Chondrocyte (in vitro differentiated cells): ENCODE measurements at places on chromosomes 13 and 19. TPM values are rescaled to one million over a fixed set of nuclear protein-coding genes. Genes with fewer than 3 reads are reported as not detected.

DNA sequence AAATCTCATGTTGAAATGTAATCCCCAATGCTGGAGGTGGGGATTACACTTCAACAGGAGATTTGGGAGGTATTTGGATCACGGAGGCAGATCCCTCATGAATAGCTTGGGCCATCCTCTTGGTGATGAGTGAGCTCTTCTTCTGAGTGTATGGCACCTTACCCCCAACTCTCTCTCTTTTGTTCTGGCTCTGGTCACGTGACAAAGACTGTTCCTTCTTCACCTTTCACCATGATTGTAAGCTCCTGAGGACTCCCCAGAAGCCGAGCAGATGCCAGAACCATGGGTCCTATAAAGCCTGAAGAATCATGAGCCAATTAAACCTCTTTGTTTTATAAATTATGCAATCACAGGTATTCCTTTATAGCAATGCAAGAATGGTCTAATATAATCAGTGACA lies 684.2 kb downstream of the LIG4 start:
- H3K4me1 ChIP-seq: no peaks in the 10 kb centered on the region
- H3K4me3 ChIP-seq: no peak overlapping the region
- no peaks in the 10 kb centered on the region for H3K36me3 ChIP-seq
- no peaks in the 10 kb centered on the region for H3K27me3 ChIP-seq

The ZNF69 gene
- total RNA-seq: 11.9 to 15.4 TPM (median 12.0 TPM) in 3 replicates

DNA sequence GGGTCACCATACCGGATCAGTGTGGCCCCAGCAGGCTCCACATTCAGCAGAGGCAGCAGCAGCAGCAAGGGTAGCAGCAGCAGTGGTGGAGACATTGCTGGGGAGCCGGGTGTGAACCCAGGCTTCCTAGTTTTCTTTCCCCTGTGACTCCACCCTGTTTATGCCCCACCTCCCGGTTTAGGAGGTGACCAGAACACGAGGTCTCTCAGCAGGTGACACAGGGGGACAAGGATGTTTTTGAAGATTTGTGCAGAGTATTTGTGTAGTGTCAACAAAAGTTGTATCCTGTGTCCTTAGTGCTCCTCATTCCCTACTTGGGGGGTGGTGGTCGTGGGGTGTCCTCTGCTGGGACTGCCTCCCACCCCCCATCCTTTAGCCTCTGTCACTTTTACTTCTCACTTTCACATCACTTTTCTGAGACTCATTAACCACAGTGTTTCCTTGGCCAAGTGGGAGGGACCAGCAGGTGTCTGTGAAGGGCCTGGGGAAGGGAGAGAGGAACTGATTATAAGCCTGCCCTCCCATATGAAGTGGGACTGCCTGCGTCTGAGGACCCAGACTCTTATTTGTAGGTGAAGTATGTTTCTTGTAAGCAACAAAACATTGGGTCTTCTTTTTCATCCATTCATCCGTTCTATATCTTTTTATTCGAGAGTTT lies 15.6 kb upstream of the KCNC3 start:
- peak; percentile 59 for DNase-seq
- H3K4me1 ChIP-seq: peaks cover 9% of the 10 kb centered on the region
- no peak overlapping the region for H3K4me3 ChIP-seq
- H3K27ac ChIP-seq: no peak overlapping the region

The STARD13 gene
- 37.6 to 57.8 TPM (median 41.0 TPM) in 3 replicates for total RNA-seq

DNA sequence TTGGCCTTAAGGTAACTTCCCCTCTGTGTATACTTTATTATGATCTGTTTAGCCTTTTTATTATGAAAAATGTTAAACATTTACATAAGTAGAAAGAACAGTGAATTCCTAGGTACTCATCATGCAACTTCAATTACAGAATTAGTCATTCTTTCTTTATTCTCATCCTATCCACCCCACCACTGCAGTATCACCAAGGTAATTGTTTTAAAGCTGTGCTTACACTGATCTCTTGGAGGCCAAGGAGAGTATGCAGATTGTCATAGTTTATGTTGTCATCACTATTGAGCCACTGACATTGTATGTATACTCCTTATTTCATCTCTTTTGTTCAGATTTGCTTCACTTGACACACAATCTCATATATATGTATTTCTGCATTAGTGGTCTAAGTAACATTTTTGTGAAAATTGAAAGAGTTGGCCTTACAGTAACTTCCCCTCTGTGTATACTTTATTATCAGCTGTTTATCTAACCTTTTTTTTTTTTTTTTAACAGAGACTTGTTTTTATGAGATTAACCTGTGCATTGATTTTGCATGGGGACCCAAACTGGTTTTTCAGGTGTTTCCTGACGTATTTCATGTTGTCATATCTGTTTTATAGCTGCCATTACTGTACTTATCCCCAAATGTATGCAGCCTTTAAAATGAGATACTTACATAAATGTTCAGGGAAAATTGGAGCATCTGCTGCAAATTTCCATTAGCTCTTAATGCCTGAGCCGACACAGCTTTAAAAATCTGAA lies 4.5 kb downstream of the ZNF507 start:
- no peak for DNase-seq
- H3K4me1 ChIP-seq: peaks cover 41% of the 10 kb centered on the region
- H3K4me3 ChIP-seq: no peak overlapping the region

DNA sequence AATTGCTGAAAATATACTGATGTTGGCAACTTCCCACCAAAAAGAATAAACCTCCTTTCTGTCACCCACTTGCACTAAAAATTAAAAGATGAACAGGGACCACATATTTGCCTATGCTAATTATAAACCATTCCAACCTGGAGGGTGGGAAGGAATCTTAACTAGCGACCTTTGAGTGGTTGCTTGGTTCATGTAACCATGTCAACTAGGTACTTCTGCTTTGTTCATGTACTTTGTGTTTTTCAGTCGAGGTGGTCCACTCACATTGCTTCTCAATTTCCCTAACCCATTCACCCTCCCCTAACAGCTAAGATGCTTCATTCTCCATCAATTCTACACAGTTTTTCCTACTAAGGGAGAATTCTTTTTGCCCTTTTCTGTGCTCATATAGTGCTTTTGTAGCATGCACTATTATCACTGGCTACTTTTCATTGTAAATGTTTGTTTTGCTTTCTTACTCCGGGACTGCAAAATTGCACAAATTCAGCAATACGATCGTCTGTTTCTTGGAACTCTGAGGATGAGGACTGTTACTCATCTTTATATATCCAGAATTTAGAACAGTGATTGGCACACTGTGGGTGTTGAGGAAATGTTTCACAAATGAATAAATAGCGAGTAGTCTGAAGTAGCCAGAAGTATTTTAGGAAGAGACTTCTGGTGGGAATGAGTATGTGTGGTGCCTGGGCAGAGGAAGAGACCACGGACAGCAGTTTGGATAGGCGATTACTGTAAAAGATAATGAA lies 187.5 kb downstream of the GPC6 start:
- peaks cover 48% of the 10 kb centered on the region for H3K4me1 ChIP-seq
- H3K27ac ChIP-seq: peak overlapping the region; percentile 75
- peak overlapping the region; percentile 28 for H3K4me3 ChIP-seq
- H3K36me3 ChIP-seq: no peaks in the 10 kb centered on the region

DNA sequence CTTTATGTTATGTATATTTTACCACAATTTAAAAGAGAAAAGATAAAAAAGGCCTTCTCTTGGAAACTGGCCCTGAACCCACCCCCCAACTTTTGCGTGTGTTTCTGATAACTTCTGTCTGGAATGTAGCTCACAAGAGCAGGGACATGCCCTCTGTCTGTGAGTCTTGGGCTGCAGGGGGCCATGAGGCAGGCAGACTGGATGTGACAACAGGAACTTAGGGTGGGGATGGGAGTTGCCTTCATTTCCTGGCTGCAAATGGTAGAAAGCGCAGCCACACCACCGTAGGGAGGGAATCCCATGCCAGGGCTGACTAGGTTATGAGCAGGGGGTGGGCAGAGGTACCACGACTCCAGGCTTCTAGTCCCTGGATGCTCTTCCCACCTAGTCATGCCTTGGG lies 21.9 kb downstream of the CILP2 start:
- no peak overlapping the region for H3K4me3 ChIP-seq
- no peaks in the 10 kb centered on the region for H3K27me3 ChIP-seq
- no peak overlapping the region for H3K27ac ChIP-seq

The NR2F6 gene
- total RNA-seq: 31.9 to 45.0 TPM (median 43.7 TPM) in 3 replicates
